Activated T-helper 1 cell treated with anti-CD3 and anti-CD28 coated beads, Interleukin-12 subunit alpha, Interleukin-12 subunit beta, Interleukin-2, Interleukin-4 antibody, amounts not matched to agents 30 ng/mL and 10 ng/mL and 1 ng/mL, durations not matched to agents 14 hours and 24 hours and 36 hours (primary cell): ENCODE measurements at places on chromosomes 3 and 15.

DNA sequence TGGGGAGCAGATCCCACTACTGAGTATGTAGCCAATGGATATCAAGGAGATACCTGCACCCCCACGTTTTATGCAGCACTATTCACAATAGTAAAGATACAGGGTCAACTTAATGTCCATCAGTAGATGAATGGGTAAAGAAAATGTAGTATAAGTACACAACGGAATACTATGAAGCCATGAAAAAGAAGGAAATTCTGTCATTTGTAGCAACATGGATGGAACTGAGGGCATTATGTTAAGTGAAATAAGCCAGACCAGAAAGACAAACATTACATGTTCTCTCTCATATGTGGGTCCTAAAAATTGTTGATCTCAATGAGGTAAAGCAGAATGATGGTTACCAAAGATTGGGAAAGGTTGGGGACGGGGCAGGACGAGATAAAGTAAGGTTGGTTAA lies 14.6 kb downstream of the PP2D1 start:
- no peak for DNase-seq

DNA sequence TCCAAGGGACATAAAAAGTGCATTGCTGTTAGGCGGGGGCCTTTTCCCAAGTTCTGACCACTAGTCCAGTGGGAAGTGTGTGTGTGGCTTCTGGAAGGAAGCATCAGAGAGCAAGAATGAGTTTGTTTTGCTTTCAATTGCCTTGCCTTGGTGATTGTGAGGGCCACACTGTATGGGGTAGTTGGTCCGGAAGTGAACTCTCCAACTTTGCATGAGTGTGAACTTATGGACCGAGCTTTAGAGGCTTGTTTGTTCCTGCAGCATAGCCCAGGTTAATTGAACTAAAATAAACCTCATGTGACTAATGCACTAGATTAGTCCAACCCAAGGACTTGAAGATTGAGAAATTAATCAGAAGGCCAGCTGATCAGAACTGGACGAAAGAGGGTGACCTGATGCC lies 171.7 kb downstream of the NR2F2 start:
- DNase-seq, result no peak

DNA sequence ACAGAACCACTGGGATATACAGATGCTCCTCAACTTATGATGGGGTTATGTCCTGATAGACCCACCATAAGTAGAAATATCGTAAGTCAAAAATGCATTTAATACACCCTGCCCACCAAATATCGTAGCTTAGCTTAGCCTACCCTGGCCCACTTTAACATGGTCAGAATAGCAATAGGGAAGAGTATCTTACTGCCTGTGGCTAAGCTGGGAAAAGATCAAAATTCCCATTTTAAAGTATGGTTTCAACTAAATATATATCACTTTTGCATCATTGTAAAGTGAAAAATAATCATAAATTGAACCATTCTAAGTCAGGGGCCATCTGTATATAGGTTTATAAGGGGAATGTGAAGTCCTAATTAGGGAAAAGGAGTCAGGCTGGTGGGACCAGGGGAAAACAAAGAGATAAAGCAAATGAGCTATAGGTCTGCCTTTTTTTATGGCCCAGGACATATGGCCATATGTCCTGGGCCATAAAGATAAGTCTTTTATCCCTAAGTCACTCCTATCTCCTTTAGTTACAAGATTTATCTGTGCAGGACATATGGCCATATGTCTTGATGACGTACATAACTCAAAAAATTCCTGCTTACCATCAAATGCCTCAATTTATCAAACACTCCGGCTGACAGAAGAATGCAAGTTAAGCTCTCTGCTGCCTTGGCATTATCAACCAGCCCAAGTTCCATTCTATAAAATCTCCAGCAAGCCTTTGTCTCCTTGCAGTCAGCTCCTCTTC lies 11.2 kb downstream of the RTP3 start:
- no peak for DNase-seq

GRCh38 chr15:68192117-68192516 lies 13.0 kb downstream of the CALML4 start:
- DNase-seq, result no peak

DNA sequence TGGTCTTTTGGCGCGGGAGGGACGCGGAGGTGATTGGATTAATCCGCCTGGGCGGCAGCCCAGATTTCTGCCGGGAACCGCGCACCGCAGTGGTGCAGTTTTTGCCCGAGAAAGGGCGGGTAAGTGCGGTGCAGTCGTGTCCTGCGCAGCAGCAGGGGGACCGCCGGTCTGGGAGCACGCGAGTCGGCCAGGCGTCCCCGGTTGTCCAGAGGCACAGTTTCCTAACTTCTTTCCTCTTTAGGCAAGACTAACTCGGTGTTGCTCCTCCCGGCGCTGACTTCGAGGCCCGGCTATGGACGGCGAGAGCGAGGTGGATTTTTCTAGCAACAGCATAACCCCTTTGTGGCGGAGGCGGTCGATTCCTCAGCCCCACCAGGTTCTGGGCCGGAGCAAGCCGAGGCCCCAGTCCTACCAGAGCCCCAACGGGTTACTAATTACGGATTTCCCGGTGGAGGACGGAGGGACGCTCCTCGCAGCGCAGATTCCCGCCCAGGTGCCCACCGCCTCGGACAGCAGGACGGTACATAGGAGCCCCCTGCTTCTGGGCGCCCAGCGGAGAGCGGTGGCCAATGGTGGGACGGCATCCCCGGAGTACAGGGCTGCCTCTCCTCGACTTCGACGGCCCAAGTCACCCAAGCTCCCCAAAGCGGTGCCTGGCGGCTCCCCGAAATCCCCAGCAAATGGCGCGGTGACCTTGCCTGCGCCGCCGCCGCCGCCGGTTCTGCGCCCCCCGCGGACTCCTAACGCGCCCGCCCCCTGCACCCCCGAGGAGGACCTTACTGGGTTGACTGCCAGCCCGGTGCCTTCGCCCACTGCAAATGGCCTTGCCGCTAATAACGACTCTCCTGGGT lies 736 bp downstream of the ARHGEF26 start:
- peak; percentile 7 for DNase-seq

GRCh38 chr3:149466192-149466591 lies 8.3 kb upstream of the TM4SF4 start:
- no peak for DNase-seq

- no peak for DNase-seq
Measured at GRCh38 chr3:144687862-144688261, 716.2 kb downstream of the DIPK2A start.

- no peak for DNase-seq
Measured at GRCh38 chr3:21310161-21310560, 440.8 kb downstream of the ZNF385D start.

GRCh38 chr3:13037458-13038117 lies 35.6 kb downstream of the IQSEC1 start:
- DNase-seq, result no peak

DNA sequence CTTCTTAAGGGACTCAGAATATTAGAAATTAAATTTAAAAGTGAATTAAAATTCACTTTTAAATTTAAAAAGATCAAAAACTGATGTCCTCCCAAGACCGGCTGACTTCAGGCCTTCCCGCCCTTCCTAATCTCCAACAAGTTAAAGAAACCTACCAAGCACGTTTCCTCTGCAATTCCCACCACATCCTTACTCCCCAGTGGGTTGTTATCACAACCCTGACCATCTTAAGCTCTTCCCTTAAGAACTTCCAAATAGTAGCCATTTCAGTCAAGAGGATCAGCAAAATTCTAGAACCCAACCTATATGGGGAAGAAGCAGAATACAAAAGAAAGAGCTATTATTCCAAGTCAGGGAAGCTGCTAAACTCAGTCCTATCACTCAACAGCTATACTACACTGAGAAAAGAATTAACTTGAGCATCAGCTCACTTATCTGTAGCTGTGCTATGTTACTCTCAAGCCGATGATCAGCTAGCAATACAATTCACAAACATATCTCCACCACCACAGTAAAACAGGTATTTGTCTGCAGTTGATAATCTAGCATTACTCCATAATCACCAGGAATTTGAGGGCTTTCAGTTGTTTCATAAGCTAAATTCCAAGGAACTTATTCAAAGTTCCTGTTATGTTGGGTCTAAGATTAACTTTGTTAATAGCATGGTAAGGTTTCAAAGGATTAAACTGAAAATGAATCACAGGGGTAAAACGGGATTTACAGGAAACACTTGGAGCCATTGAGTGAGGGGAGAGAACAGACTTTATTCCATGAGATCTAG lies 14.3 kb downstream of the ABCC5 start:
- DNase-seq, result no peak

- DNase-seq, result no peak
Measured at GRCh38 chr15:73493922-73494321, 51.0 kb downstream of the REC114 start.

DNA sequence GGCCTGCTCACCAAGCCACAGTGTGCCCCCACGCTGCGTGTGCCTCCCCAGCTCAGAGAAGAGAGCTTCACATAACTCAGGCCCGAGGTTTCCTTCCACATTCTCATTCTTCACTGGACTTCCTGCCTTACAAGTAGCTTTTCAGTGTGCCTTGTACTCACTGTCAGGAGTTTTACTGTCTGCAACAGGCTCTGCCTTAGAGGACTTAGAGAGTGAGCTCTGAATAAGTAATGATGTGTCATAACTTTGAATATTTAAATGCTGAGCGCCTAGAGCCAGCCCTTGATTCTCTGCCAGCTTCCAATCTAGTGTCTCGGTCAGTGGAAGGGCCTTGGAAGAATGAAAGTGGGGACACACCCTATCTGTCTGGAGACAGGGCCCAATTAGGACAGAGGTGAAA lies 41.8 kb downstream of the ITGB5 start:
- no peak for DNase-seq

DNA sequence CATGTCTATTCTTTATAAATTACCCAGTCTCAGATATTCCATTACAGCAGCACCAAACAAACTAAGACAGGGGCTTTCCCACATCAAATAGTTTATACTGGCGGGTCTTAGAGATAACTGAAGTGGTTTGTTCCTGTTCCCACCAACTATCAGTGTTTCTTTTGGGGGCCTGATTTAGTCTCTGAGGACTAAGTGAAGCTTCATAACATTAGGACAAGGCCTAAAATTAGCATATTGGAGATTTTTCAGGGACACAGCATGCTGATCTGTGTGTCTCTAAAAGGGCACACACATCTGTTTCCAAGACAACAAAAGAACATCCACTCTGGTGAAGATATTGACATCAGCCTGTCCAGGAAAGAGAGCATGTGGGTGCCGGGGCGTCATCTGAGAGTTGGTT lies 72.6 kb upstream of the SEMA6D start:
- DNase-seq, result no peak

GRCh38 chr3:111517801-111518200 lies 24.2 kb upstream of the CD96 start:
- DNase-seq, result no peak

DNA sequence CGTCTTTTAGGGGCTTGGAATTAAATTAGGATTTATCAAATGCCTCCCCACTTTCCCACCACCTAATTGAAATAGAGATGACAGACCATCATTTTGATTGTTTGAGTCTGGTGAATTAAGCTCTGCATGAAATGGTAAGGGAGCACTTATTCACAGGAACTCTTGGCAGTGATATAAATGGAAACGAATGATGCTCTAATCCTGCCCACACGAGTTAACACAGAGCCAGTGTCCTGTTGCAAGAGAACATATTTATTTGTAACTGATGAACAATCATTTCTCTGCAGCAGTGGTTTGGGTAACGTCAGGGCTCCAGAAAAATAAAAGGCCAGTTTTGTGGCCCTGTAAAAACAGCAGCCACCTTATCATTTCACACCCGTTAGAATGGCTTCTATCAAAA lies 163.3 kb downstream of the FEZF2 start:
- no peak for DNase-seq

GRCh38 chr3:46882377-46883053 lies 5.0 kb downstream of the PTH1R start:
- DNase-seq, result no peak

DNA sequence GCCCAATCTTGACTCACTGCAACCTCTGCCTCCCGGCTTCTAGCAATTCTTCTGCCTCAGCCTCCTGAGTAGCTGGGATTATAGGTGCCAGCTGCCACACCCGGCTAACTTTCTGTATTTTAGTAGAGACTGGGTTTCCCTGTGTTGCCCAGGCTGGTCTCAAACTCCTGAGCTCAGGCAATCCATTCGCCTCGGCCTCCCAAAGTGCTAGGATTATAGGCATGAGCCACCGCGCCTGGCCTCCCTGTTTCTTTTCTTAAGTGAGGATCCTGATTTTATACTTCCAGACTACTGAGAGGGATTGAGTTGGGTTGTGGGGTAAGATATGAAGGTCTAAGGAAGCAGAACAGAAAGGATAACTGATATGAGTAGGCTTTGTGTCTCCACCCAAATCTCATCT lies 106.8 kb downstream of the CNTN3 start:
- DNase-seq, result no peak

GRCh38 chr3:133953297-133953696 lies 57.6 kb upstream of the RAB6B start:
- no peak for DNase-seq
